ENCODE measurements at places on chromosomes 2 and 18.

DNA sequence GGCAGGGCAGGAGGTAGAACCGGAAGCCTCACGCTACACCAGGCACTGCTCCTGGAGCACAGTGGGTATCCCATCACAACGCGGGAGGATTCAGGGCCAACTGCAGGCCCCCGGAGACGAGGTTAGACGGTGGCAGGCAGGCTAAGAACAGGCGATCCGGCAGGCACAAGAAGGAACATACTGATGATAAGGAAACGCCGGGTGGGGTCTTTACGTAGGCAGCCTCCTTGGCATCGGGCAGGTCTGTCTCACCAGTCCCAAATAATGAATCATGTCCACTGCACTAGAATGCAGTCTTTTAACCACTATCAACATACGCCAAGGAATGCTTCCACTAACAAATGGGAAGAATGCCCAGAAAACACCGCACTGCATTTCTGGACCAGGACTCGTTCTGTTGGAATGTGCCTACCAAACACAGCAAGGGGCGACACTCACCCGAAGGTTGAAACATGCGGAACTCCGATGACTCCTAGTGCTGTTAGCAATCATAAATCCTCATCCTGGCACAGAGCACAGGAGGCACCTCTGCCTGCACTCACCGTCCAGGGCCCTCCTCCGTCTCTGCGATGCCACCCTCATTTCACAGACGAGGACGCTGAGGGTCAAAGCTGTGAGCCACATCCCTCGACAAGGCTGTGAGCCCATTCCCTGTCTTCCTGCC is 35.2 kb downstream of the ZNF516 start:
- DNase-seq, result no peak

DNA sequence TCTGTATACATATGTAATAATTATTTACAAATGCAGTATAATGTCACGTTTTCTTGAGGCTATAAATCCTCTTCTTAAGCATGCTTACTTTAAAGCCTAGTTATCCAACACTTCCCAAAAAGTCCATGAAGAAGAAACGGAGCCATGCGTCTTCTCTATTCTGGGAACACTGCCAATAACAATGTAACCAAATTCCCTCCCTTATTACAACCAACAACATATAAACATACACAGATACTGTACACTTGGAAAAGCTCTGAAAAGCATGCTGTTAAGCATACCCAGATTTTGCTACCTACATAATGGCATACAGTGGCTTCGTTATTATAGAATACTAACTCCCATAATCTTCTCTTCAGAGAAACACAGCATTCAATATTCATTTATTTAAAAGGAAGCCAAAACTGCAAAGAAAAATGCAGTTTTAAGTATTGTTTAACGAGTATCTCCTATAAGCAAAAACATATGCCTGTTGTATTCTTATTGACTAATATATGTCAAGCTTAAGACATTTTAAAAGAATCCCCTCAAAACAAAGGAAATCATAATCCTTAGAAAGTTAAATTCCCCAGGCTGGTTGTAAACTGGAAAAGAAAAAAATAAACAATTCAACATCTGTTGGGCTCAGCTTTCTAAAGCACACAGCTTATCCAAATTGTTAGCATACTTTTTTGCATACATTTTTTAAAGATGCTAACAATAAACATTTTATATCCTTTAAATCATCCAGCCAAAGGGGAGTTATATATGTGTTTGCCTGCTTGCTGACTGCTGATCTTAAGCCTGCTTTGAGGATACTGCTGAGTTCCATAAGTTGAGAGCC is 83.4 kb downstream of the SLC25A12 start:
- DNase-seq, result no peak

- no peak for DNase-seq
These were observed 734.5 kb downstream of the MBD2 start for GRCh38 chr18:53490019-53490418.

DNA sequence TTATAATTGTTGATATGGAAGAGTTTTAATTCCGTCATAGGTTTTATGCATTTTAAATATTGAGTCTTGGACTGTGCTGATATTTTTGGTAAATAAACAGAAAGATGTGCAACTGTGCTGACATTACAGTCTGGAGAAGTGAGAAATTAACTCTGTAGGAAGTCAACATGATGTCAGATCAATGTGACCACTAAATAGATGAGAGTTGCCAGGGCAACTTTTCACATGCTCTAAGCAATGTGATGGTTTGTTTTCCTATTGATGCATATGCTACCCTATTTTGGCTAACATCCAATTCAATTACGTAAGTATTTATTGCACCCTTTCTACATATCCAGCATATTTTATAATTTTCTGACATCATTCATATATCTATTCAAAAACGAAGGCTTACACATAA is 1109.3 kb downstream of the TSN start:
- DNase-seq, result no peak

DNA sequence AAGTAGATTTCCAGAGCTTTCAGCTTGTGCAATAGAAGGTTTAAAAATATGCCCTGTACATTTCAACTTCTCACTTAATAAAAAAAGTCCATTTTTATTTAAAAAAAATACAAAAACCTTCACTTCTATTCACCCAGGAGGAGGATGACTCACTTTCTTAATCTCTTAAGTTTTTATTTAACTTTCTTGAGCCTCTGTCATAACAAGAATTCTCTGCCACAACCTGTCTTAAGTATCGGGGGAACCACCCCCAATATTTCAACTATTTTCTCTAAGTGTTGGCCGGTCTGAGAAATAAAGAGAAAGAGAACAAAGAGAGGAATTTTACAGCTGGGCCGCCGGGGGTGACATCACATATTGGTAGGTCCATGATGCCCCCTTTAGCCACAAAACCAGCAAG is 58.4 kb downstream of the LRATD1 start:
- no peak for DNase-seq

GRCh38 chr2:228417526-228417925 is 236.0 kb upstream of the SPHKAP start:
- no peak for DNase-seq

DNA sequence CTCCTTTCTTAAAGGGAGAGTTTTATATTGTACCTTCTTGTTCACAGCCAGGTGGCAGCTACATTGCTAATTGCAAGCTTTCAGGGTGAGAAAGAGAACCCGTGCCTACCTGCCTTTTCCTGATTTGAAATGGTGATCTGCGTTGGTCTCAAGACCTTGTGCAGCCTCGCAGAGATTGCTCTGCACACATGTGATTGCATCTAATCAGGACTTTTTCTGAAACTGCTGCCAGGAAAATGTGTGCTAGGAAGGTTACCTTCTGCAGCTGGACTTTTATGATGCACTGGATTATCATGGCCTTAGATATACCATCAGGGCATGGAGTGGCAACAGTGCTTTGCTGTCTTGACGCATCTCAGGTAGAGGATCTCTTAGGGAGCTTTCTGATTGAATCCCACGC is 45.1 kb downstream of the AGAP1 start:
- DNase-seq, result no peak

GRCh38 chr2:100397976-100398375 is 19.5 kb downstream of the CHST10 start:
- DNase-seq, result no peak

DNA sequence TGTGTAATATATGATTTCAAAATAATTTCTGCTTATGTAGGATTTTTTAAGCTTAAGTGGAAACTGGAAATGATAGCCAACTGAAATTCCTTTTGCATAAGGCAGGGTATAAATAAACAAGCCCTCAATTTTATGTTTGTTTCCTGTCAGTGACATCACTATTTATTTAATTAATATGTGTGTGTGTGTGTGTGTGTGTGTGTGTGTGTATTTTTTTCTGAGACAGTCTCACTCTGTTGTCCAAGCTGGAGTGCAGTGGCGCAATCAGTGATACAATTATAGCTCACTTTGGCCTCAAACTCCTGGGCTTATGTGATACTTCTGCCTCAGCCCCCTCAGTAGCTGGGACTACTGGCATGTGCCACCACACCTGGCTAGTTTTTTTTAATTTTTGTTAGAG is 29.3 kb upstream of the CYP20A1 start:
- DNase-seq, result no peak

DNA sequence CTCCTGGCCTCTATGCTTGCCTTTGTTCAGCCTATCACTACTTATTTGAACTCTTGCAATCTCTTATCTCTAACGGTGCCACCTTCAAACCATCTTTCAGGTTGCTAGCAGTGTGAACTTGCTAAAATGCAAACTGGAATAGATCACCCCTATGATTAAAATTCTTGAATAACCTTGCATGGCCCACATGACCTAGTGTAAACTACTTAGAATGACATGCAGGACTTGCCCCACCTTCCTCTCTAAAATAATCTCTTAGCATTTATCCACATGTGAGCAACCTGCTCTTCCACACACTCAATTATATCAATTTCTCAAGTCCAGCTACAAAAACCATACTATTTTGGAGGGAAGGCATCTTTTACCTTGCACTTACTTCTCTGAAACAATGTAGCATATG is 137.6 kb downstream of the ETAA1 start:
- no peak for DNase-seq

- no peak for DNase-seq
These were observed 49.6 kb downstream of the CRIM1 start for GRCh38 chr2:36405183-36405582.

GRCh38 chr2:26792720-26793119 is 6.9 kb downstream of the CENPA start:
- DNase-seq, result no peak

GRCh38 chr2:9378433-9379390 is 44.6 kb downstream of the ITGB1BP1 start:
- no peak for DNase-seq

DNA sequence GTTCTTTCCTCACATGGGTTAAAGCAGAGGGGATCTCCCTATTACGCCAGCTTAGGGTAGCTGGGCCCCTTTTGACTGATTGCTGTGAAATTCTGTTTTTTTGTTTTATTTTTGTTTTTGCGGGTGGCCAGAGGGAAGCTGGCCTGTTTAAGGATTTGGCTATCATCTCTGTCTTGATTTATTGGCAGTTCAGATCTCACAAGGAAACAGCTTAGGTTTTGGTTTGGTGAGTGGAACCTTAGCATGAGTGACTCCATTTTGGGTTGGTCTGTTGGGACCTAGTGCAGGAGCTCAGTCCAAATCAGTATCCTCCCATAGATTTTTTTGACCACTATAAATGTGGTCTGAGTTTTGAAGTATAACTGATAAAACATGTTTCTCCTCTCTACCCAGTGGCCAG is 25.6 kb upstream of the NTSR2 start:
- DNase-seq, result no peak

DNA sequence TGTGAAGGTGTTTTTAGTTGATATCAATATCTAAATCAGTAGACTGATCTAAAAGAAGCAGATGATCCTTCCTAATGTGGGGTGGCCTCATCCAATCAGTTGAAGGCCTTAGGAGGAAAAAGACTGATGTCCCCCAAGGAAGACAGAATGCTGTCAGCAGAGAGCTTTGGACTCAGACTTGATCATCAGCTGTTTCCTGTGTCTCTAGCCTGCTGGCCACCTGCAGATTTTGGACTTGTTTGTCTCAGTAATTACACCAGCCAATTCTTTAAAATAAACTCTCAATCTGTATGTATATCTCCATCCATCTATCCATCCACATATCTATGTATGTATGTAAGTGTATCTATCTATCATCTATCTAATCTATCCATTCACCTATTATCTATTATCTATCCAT is 301.3 kb downstream of the LPIN1 start:
- no peak for DNase-seq

DNA sequence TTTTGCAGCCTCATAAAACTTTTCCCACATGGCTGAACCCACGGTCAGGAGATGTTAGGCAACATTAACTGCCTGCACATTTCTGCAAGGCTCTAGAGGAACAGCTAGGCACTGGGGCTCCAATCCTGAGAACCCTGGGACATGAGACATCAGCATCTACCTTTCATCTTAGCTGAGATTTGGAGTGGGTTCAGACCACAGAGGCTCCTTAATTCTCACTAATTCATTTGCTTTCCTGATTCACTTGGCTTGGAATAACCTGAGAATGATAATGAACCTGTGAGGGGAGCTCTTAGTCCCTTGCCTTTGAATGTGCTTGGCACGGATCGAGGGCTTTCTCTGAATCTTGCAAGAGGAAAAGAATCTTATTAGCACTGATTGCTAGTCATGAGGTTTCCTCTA is 266.2 kb downstream of the FIGN start:
- DNase-seq, result no peak

- DNase-seq, result no peak
These were observed 120.9 kb downstream of the TMEFF2 start for GRCh38 chr2:192073878-192074277.

DNA sequence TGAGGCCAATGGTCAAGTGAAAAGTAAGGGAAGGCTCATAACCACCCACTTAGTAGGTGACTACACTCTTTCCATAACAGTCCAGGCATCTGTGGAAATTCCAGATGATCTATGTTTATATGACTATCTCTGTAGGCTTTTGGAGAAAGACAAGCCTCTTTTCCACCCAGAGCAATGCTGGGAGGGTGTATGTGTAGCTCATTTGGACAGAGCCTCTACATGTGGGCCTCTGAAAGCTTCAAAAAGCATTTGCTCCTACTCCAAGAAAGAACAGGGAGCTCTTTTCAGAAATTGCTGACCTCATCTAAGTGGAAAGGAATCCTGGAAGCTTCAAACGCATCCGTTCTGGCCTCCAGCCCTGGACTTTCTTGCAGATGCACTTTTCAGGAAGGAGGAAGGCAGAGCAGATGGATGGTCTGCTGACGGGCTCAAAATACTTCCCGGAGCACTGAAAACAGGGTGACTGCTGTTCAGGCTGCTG is 308.7 kb downstream of the LRATD1 start:
- DNase-seq, result no peak

DNA sequence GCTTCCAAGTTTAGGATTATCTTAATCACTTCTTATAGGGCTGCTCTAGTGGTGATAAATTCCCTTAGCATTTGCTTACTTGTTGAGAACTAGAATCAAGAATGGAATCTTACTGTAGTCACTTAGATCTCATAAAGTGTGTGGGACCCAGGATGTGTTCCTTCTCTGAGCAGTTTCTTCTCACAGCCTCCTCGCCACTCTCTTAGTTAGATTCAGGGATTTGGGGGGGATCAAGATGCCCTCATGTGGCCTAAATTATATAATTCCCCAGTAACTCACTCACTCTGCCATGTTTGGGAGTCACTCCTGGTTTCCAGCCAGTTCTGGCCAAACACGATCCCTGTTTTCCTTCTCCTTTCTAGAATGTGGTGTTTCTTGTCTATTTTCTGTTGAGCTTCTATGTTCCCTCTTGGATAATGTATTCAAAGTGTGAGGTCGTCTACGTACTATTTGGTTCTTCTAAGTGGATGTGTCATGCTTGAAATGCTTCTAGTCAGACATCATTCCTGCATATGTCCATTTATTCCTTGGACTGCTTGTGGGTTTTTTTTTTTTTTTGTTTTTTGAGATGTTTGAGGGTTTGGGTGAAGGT is 414.9 kb upstream of the SYT4 start:
- no peak for DNase-seq

GRCh38 chr2:44944102-44944951 is 2.8 kb downstream of the SIX3 start:
- no peak for DNase-seq

Data from NCI-H1092 (cell line).